ENCODE measurements at places on chromosomes 13 and 19. TPM values are rescaled to one million over a fixed set of nuclear protein-coding genes. Genes with fewer than 3 reads are reported as not detected.

DNA sequence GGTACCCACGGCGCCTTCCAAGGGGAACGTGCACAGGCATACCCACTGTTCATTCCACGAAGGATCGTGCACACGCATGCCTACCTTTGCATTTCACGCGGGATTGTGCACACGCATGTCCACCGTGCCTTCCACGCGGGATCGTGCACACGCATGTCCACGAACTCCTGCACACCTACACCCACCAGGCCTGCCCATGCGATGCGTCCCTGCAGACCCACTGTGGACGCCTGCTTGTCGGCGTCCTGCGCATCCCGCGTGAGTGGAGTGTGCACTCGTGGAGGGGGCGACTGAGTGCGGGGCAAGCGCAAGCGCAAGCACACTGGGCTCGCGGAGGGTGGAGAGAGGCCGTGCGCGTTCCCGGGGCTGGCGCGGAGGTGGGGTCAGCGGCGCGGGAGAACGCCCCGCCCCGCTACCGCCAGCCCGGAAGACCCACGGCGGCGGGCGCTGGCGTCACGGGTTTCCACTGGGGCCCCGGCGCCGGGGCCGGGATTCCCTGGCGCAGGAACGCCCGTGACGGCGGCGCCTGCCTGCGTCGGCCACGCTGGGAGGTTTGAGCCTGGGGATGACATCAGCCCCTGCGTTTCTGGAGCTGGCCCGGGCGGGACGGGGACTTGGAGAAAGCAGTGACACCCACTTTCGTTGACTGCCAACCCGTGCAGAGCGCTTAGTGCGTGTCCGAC, 18.7 kb downstream of the GADD45B start:
- peak; percentile 47 for DNase-seq

DNA sequence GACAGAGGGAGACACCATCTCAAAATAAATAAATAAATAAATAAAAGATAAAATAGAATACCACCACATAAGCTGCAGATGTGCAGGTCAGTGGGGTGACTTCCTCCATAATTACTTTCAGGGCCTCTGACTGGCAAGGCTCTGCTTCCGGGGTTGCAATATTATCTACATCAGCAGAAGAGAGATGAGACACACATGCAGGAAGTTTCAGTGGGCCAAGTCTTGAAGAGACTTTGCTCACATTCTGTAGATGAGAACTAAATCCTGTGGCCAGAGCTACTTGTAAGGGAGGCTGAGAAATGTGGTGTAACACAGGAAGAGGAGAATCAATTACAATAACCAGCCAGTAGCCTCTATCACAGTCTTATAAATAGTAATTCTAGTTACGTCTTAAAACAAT, 89.9 kb upstream of the MAB21L1 start:
- no peak for DNase-seq

- DNase-seq = no peak
These were observed 15.2 kb upstream of the N4BP2L1 start for GRCh38 chr13:32443111-32443510.

- no peak for DNase-seq
These were observed 520.1 kb upstream of the ARGLU1 start for GRCh38 chr13:107088061-107088460.

DNA sequence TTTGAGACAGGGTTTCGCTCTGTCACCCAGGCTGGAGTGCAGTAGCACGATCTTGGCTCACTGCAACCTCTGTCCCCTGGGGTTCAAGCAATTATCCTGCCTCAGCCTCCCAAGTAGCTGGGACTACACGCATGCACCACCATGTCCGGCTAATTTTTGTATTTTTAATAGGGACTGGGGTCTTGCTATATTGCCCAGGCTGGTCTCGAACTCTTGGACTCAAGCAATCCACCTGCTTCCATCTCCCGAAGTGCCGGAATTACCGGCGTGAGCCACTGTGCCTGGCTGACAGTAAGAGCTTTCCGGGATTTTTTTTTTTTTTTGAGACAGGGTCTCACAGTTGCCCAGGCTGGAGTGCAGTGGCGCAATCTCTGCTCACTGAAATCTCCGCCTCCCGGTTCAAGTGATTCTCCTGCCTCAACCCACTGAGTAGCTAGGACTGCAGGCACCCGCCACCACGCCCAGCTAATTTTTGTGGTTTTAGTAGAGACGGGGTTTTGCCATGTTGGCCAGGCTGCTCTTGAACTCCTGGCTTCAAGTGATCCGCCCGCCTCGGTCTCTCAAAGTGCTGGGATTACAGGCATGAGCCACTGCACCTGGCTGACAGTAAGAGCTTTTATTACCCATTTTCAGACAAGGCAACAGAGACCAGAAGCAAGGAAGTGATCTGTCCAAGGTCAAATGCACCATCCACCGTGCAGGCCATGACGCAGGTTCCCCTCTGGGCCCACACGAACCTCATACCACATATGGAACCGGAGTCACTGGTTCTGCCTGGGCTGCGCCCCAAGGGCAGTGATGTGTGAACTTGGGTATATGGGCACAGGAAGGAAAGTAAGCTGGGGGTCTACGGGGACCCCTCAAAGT, 21.0 kb downstream of the RFX1 start:
- DNase-seq = peak; percentile 23

GRCh38 chr13:32126756-32127155, 95.2 kb downstream of the FRY start:
- DNase-seq = no peak

- no peak for DNase-seq
These were observed 15.5 kb upstream of the ZNF414 start for GRCh38 chr19:8529369-8530006.

- no peak for DNase-seq
These were observed 1146.1 kb downstream of the EFNB2 start for GRCh38 chr13:105389373-105389772.

DNA sequence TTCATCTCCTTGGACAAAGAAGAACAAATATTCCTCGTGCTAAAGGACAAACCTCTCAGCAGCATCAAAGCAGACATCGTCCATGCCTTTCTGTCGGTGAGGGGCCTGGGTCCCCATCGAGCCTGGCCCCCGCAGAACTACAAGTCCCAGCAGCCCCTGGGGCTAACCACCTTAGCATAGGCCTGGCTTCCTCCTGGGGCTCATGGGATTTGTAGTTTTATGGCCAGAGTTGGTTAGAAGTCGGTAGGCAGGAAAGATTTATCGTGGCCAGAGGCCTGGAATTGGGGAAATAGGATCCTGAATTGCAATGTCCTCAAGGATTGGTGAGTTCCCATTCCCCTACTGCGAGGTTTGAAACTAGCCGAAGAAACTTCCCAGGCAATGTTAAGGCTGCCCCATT, 19.6 kb downstream of the TMEM150B start:
- peak; percentile 47 for DNase-seq

DNA sequence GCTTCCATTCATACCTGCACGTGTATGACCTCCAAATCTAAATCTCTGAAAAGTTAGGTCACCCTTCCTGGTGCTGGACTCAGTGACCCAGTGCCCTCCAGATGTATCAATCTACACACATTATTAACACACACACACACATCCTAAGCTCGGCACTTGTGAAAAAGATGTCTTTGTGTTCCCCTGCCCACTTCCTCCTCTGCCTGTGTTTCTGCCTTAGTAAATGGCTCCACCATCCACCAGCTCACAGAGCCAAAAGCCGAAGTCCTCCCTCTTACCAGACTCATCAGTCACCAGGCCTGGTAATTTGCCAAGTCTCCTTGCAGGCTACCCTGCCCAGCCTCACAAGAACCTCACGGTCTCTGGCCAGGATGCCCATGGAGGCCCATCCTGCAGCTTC, 131.5 kb downstream of the SHISA2 start:
- DNase-seq = no peak

DNA sequence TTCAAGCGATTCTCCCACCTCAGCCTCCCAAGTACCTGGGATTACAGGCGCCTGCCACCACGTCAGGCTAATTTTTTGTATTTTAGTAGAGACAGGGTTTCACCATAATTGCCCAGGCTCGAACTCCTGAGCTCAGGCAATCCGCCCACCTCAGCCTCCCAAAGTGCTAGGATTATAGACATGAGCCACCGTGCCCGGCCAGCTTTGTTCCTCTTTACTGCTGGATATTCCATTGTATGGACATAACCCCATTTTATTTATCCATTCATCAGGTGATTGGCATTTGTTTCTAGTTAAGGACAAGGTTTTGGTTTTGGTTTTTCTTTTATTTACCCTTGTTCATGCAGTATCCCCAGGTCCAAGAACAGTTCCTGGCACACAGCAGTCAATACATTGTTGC, 4.1 kb upstream of the RPS9 start:
- no peak for DNase-seq

GRCh38 chr19:366205-366783, 21.7 kb upstream of the MIER2 start:
- no peak for DNase-seq

- no peak for DNase-seq
These were observed 176.8 kb downstream of the ZNF737 start for GRCh38 chr19:20388706-20389225.

DNA sequence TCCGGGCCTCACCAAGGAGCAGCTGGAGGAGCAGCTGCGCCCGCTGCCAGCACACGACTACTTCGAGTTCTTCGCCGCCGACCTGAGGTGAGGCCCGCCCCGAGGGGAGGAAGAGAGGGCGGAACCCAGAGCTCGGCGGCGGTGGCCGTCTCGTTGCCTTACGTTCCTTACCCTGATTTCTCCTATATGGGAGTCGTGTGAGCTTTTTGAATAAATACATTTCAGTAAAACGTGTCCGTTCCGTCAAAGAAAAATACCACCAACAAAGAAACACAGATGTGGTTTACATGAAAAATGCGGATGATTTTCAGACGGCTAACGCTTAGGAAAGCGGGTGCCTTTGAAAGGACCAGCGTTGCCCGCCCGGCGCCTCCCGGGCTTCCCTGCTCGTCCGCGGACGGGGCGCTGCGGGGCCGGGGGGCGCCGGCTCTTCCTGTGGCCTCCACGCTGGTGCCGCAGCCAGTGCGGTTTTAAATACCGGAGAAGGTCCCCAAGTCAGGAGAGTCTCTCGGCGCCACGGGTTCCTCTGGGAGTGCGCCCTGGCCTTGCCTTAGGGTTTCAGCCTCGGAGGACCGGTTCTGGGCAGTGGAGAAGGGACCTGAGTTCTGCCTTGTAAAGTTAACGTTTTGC, 755 bp downstream of the UPF3A start:
- peak; percentile 79 for DNase-seq

GRCh38 chr19:49850221-49850486, 805 bp upstream of the PTOV1 start:
- no peak for DNase-seq

DNA sequence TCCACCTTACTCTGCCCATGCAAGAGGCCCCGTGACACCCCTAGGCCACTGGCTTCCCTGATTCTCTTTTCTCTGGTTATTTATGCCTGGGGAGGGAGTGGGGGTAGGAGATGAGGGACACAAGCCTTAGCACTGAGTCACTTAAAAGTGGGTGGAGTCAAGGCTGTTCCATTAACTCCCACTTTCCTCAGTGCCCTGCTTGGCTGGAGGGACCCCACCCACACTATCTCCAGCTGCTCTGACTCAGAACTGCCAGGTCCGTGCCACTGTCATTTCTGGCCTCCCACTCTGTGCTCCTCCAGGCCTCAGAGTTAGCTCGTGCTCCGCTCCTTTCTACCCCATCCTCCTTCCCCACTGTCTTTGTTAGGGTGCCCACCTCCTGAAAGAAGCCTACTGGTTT, 113.4 kb upstream of the UQCRFS1 start:
- no peak for DNase-seq

- DNase-seq = no peak
These were observed 16.9 kb downstream of the TMEM150B start for GRCh38 chr19:55308281-55308680.

The SULT2A1 gene
- not detected for total RNA-seq

The TMEM238 gene
- 11.7 TPM for total RNA-seq

The ACER1 gene
- 0.34 TPM for total RNA-seq

The FBL gene
- total RNA-seq = 482 TPM

The HSPB6 gene
- 1.4 TPM for total RNA-seq

The HS6ST3 gene
- total RNA-seq = not detected
